Stimulated activated CD8-positive, alpha-beta memory T cell treated with anti-CD3 and anti-CD28 coated beads, Interleukin-15, amount 100 ng/mL, for 24 hours (primary cell): ENCODE measurements at places on chromosomes 5 and 9.

DNA sequence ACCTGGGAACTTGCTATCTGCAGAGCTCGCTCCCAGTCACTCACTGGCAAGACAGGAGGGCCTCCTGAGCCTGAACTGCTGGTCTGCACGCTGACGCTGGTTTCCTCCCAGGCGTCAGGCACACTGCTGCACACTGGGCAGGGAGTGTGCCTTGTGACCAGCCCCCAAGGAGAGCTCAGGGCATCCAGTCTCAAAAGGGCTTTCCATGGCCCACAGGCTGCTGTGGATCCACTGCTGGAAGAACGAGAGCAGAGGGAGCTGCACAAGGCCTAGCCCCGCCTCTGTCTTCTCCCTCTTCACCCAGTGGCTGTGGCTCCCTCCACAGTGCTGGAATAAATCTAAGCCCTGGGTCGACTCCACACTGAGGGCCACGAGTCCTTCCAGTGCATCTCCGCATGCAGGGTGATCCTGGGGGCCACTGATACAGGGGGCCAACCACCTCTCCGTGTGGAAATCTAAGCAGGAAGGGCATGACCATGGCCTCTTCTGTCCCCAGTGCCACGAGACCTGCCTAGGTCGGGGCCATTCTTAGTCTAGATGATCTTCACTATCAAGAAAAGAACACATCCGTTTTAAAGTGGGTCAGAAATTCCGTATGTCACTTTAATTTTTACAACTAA is 93.6 kb downstream of the CAMSAP1 start:
- no peak for DNase-seq

- DNase-seq: no peak
Measured at GRCh38 chr9:6936103-6936502, 178.3 kb downstream of the KDM4C start.

- DNase-seq: no peak
Measured at GRCh38 chr5:171895081-171895480, 109.5 kb downstream of the SMIM23 start.

GRCh38 chr5:133905424-133905823 is 63.0 kb downstream of the C5orf15 start:
- DNase-seq: no peak

DNA sequence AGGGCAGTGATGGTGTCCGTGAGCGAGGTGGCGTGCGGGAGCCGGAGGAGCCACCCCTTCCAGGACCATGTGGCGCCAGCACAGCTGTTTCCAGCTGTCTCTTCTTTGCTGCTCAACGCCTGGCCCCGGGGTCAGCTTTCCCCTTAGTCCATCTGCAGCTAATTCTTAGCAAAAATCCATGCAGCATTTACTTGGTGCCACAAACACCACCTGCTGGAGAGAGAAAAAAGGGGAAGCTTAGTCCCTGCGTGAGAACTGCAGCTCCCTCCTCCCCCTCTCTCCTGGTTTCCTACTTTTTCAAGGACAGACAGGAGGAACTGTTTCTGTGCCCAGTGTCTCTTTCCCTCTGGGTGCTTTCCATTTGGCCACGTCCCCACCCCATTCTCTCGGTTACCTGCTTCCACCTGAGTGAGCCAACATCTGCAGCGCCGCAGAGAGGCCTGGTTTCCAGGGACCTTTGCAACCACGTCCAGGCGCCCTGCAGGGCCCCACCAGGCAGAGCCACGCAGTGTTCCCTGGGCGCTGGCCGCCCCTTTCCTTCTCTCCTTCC is 3.4 kb downstream of the SLC6A19 start:
- DNase-seq: no peak

DNA sequence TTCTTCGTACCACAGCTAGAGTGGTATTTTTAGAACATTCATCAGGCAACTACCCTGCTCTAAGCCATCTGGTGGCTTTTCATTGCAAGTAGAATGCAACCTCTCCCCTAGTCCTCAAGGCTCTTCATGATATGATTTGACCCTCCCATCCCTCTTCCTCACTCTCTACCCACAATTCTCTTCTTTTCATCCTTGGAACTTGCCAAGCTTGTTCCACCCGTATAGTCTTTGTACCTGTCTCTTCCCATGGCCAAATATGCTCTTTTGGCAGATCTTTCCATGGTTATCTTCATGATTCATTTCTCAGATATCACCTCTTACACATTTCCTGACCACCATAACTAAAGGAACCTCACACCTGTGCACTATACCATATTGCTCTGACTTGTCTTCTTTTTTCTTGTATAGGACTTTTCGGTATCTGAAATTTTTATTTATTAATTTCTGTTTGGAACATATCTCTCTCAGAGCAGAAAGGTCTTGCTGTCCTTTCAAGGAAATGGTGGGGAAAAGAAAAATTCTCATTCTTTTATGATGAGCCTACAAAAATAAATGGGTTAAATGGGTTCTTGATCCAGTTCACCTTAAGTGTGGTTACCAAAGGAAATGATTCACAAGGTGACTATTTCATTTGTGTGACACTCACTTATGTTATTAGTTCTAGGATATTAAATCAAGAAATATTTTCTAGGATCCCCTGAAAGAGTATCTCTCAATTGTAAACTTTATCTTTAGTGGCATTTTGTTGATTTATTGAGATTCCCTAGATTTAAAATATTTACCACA is 3.7 kb upstream of the CD274 start:
- no peak for DNase-seq

GRCh38 chr5:1004461-1005248 is 3.9 kb upstream of the NKD2 start:
- no peak for DNase-seq

GRCh38 chr5:5939759-5940370 is 438.5 kb downstream of the MED10 start:
- DNase-seq: no peak
